T47D (cell line): ENCODE measurements at places on chromosomes 4 and X.

- no peak for DNase-seq
Measured at GRCh38 chrX:127568691-127569090, 483.5 kb downstream of the ACTRT1 start.

DNA sequence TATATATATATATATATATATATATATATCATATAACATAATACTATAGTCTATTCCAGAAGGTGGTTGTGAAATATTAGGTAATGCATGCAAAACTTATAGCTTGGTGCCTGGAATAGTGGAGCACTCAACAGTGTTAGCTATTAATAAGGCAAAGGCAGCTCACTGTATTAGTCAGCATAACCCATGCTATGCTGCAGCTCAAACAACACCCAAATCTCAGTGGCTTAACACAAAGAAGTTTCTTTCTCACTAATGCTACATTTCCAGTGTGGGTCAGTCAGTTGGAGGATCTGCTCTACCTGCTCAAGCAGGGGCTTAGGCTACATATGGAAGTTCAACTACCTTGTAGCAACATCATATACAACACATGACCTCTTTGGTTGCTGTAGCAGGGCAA is 5.2 kb upstream of the RPGR start:
- no peak for DNase-seq

GRCh38 chr4:20046179-20046578 is 205.5 kb upstream of the SLIT2 start:
- DNase-seq = no peak

DNA sequence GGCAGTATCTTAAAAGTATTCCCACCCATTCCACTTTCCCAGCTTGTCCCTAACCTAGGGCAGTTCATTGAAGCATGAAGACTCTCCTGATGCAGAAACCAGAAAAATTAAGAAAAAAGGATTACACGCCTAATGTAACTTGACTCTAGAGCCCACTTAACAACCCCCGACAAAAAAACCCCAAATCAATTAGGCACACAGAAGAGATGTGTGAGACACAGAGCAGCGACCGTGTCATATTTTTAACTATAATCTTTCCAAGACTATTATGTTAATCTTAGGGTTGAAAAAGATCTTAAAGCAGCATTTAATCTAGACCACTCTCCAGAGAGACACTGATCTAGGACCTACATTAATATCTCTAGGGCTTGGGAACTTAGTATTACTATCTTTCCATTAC is 1.3 kb downstream of the YTHDC1 start:
- no peak for DNase-seq

GRCh38 chrX:72230290-72230689 is 8.5 kb downstream of the ERCC6L start:
- no peak for DNase-seq

GRCh38 chr4:14049946-14050345 is 422.4 kb upstream of the BOD1L1 start:
- no peak for DNase-seq
